ENCODE measurements at places on chromosomes 13 and 19. TPM values are rescaled to one million over a fixed set of nuclear protein-coding genes. Genes with fewer than 3 reads are reported as not detected.

Gene TMEM238
- total RNA-seq, result 6.3 TPM

Gene TJP3
- 2.7 TPM for total RNA-seq

Gene PROZ
- not detected for total RNA-seq

Gene ZNF701
- 21.5 TPM for total RNA-seq

Gene HCN2
- total RNA-seq, result 0.48 TPM

Gene FKBP8
- total RNA-seq, result 211 TPM

Gene OVOL3
- not detected for total RNA-seq

GRCh38 chr13:113634279-113635047 is 23.5 kb downstream of the ATP4B start:
- peaks cover 25% of the 10 kb centered on the region for H3K4me1 ChIP-seq
- peak overlapping the region; percentile 69 for H3K27ac ChIP-seq
- no peaks in the 10 kb centered on the region for H3K27me3 ChIP-seq
- H3K4me3 ChIP-seq, result no peak overlapping the region

GRCh38 chr13:26440111-26440510 is 117.4 kb upstream of the WASF3 start:
- H3K4me3 ChIP-seq, result no peak overlapping the region
- H3K27ac ChIP-seq, result no peak overlapping the region
- H3K36me3 ChIP-seq, result peaks cover 2% of the 10 kb centered on the region
- no peak for DNase-seq
- no peaks in the 10 kb centered on the region for H3K4me1 ChIP-seq

DNA sequence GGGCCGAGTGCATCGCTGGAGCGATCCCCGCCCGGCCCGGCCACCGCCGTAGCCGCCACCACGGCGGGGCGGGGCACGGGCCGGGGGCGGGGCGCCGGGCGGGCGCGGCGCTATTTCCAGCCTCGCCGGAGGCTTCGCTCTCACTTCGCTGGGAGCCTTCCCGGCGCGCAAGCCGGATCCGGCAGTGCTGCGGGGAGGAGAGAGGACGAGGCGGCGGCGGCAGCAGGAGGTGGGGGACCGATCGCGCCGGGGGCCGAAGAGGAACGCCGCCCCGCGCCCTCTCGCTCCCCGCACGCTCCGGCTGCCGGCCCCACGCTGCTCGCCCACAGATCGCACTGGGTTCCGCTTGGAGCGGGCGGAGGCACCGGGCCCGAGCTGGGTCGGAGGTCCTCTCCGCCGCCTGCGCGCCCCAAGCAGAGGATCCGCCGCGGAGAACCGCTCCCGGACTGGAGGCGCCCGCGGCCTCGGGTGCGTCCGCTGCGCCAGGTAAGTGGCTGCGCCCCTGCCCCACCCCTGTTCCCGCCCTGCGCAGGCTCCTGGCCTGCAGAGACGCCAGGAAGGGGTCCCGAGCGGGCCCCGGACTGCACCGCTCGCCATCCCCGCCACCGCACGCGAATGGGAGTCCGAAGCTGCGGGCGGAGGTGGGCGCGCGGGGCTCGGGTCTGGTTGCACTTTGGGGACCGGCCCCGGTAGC is at the start of gene CHST8:
Gene CHST8 (plus strand): TSS at position 143 of the 694 bp plus-strand sequence. CDS start 67,309 bp downstream, outside the sequence.
- H3K4me3 ChIP-seq, result no peak within 1 kb of the TSS
- peak; percentile 15 for DNase-seq
- no peaks in the 10 kb centered on the region for H3K36me3 ChIP-seq
- no peaks in the 10 kb centered on the region for H3K4me1 ChIP-seq

DNA sequence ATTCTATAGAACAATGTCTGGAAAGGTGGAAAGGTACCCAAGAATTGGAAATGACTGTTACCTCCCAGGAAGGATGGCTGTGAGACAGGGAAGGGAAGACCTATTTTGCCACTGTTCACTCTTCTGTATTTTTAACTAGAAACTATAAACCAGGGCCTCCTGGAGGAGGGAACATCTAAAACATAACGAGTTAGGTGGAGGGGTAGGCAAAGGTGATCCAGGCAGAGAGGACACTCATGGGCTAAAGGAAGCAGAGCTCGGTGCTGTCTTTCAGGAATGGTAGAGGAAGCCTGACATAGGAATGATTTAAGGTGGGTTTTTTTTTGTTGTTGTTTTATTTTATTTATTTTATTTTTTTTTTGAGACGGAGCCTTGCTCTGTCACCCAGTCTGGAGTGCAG is 5.8 kb downstream of the EIF3K start:
- no peak overlapping the region for H3K4me3 ChIP-seq
- peaks cover 9% of the 10 kb centered on the region for H3K4me1 ChIP-seq
- DNase-seq, result no peak

DNA sequence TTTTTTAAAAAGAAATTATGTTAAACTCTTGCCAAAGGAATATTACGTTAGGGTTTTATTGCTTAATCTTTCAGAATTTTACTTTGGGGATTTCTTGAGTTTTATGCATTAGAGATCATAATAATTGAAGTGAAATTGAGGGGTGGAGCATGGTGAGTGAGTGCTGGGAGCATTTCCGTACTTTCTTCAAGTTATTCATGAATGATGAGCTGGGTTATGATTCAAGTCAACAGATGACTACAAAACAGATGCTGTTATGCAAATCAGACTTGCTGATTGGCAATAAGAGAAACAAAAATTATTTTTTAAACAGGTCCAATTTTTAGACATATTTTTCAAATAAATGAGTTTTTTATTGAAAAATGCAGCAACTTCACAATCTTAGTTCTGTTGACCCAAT is 504.2 kb downstream of the DCT start:
- no peak overlapping the region for H3K4me3 ChIP-seq
- H3K27me3 ChIP-seq, result peaks cover 3% of the 10 kb centered on the region
- H3K36me3 ChIP-seq, result no peaks in the 10 kb centered on the region
- no peak overlapping the region for H3K27ac ChIP-seq
- DNase-seq, result no peak

DNA sequence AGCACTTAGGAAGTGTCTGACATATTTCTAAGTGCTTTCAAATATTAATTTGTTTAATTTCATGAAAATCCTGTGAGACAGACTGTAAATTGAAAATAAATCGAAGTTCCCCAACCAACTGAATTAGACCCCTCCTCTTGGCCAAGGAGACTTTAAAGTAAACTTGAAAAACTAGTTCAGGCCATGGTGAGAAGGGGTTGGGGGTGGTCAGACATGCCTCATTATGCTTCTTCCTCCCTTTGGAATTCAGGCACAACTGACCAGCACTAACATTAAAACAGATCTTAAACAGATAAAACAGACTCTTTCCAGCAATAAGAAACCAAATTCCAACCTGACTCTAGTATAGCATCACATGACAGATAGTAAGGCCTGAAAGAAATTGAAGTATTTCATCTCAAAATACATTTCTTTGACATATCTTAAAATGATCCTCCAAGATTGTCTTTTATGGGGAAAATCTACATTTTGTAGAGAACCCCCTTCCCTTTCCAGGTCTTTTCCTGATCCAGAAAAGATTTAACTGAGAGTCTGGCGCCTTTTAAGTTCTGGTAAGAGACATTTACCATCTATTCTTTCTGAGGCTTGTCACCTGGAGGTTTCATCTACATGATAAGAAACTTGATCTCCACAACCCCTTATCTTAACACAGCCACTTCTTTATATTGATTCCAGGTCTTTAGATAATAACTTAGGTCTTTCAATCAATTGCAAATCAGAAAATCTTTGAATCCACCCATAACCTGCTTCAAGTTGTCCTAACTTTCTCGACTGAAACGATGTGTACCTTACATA is 336.5 kb downstream of the PCDH20 start:
- H3K4me1 ChIP-seq, result no peaks in the 10 kb centered on the region
- no peak overlapping the region for H3K4me3 ChIP-seq
- H3K36me3 ChIP-seq, result no peaks in the 10 kb centered on the region

DNA sequence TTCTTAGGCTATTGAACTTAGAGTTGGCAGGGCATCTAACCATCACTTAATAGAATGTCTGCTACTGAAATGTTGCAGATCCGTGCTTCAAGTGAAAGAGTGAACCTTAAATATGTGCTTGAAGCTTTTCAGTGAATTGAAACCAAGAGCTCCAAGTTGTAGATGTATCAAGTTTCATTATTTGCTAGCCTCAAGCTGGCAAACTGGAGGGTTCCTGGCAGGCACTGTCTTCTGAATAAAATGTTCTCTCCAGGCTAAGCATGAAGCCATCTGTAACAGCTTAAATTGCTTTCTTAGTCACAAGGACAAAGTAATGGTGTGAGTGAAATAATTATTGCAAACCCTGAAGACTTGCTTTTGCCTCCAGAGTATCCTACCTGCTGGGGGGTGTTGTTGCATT is 415.0 kb upstream of the SPRY2 start:
- no peaks in the 10 kb centered on the region for H3K36me3 ChIP-seq
- H3K27ac ChIP-seq, result no peak overlapping the region
- no peak for DNase-seq
- no peaks in the 10 kb centered on the region for H3K27me3 ChIP-seq
- no peaks in the 10 kb centered on the region for H3K4me1 ChIP-seq

- H3K36me3 ChIP-seq, result peaks cover 1% of the 10 kb centered on the region
- H3K4me1 ChIP-seq, result peaks cover 8% of the 10 kb centered on the region
- DNase-seq, result no peak
- H3K4me3 ChIP-seq, result no peak overlapping the region
- H3K27ac ChIP-seq, result no peak overlapping the region
- no peaks in the 10 kb centered on the region for H3K27me3 ChIP-seq
These were observed 125.4 kb upstream of the RFC3 start for GRCh38 chr13:33692531-33692930.

GRCh38 chr13:101157261-101157660 is 259.0 kb downstream of the NALCN start:
- peaks cover 26% of the 10 kb centered on the region for H3K27me3 ChIP-seq
- no peak for DNase-seq
- H3K4me1 ChIP-seq, result no peaks in the 10 kb centered on the region
- no peaks in the 10 kb centered on the region for H3K36me3 ChIP-seq
- H3K4me3 ChIP-seq, result no peak overlapping the region

DNA sequence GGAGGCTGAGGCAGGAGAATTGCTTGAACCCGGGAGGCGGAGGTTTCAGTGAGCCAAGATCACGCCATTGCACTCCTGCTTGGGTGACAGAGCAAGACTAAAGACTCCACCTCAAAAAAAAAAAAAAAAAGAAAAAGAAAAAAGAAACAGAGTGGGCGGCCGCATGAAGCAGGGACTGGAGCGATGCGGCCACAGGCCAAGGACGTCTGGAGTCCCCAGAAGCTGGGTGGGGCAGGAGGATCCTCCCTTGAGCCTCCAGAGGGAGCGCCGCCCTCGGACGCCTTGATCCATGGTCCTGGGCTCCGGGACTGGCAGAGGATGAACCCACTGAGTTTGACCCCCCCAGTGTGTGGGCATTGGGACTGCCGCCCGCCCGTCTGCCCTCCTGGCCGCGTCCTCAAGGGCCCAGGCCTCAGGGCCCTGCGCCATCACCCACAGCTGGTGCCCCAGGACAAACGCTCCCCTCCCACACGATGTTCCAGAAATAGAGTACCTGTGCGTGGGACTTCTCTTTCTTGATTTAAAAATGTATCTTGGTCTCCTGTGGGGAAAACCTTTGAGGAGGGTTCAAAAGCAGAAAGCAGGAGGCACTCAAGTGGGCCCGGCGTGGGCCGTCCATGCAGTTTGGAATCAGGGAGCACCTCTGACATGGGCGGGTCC is 15.5 kb downstream of the BTBD2 start:
- no peak overlapping the region for H3K27ac ChIP-seq
- DNase-seq, result no peak
- no peak overlapping the region for H3K4me3 ChIP-seq
- no peaks in the 10 kb centered on the region for H3K27me3 ChIP-seq

- no peaks in the 10 kb centered on the region for H3K4me1 ChIP-seq
- peaks cover 2% of the 10 kb centered on the region for H3K27me3 ChIP-seq
- H3K27ac ChIP-seq, result no peak overlapping the region
These were observed 335.2 kb downstream of the MYO16 start for GRCh38 chr13:108964606-108965005.

DNA sequence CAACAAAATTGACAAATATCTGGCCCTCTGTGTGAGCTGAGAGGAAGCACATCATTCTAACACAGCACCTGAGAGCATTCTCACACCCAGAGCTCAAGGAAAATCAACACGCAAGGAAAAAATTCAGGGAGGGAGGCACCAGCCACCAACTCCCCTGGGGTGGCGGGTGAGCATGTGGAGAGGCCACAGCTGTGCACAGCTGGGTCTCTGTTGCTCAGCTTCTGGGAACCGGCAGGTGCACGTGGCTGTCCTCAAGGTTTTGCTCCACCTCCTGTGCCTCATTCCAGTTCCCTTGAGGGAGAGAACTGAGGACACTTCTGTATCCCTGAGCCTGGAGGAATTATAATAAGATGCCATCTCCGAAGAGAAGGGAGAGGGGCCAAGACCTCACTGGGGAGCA is 134.0 kb downstream of the USP12 start:
- H3K36me3 ChIP-seq, result no peaks in the 10 kb centered on the region
- peaks cover 22% of the 10 kb centered on the region for H3K27me3 ChIP-seq
- H3K4me3 ChIP-seq, result no peak overlapping the region
- DNase-seq, result no peak
- H3K27ac ChIP-seq, result no peak overlapping the region
- peaks cover 2% of the 10 kb centered on the region for H3K4me1 ChIP-seq

DNA sequence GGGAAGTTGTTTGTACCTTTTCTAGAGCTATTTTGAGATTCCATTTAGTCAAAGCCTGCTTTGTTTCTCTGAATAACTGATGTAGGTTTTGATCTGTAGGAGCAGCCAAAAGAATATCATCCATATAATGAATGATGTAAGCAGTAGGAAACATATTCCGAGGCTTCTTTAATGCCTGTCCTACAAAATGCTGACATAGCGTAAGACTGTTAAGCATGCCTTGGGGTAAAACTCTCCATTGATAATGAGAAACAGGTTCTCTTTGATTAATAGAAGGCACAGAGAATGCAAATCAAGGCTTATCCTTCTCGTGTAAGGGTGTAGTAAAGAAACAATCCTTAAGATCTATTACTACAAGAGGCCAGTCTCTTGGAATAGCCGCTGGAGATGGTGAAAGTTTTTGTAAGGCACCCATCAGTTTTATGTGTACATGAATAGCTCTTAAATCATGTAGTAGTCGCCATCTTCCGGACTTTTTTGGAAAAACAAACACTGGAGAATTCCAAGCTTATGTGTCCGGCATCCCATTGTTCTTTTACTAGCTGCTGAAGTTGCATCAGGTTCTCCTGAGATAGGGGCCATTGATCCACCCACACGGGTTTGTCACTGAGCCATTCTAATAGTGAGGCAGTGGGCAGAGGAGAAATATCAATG is 13.5 kb downstream of the FPR3 start:
- no peaks in the 10 kb centered on the region for H3K4me1 ChIP-seq
- H3K36me3 ChIP-seq, result no peaks in the 10 kb centered on the region
- DNase-seq, result no peak
- H3K4me3 ChIP-seq, result no peak overlapping the region
- H3K27ac ChIP-seq, result no peak overlapping the region
- H3K27me3 ChIP-seq, result no peaks in the 10 kb centered on the region

- H3K27me3 ChIP-seq, result peaks cover 2% of the 10 kb centered on the region
- H3K4me3 ChIP-seq, result no peak overlapping the region
These were observed 11.5 kb upstream of the CBY2 start for GRCh38 chr13:45690636-45691035.

DNA sequence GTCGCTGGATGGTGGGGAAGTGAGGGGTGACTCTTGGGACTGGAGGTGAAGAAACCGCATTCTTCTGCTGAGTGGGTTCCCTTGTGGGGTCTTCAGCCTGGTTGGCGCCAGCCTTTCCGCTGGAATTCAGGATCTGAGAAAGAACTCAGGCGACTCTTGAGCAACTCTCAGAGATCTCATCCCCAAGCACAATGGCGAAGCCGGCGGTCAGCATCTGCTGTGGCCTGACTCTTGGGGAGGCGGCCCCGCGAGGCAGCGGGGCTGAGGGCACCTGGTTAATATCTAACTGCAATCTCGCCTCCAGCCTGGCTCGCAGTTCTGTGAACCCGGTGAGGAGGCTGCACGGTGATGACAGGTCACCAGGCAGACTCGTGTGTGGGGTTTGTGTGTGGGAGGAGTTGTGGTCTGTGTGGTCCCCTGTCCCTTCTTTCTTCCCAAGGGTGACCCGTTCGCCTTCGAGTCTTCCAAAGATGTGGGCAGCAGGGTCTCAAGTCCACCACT is 883 bp downstream of the ZNF441 start:
- peak overlapping the region; percentile 88 for H3K4me3 ChIP-seq
- peaks cover 19% of the 10 kb centered on the region for H3K36me3 ChIP-seq
- peaks cover 8% of the 10 kb centered on the region for H3K27me3 ChIP-seq
- H3K4me1 ChIP-seq, result peaks cover 13% of the 10 kb centered on the region

Data from activated CD4-positive, alpha-beta T cell treated with anti-CD3 and anti-CD28 coated beads for 36 hours (primary cell).